EH (cell line): ENCODE measurements at places on chromosomes 6 and 20.

DNA sequence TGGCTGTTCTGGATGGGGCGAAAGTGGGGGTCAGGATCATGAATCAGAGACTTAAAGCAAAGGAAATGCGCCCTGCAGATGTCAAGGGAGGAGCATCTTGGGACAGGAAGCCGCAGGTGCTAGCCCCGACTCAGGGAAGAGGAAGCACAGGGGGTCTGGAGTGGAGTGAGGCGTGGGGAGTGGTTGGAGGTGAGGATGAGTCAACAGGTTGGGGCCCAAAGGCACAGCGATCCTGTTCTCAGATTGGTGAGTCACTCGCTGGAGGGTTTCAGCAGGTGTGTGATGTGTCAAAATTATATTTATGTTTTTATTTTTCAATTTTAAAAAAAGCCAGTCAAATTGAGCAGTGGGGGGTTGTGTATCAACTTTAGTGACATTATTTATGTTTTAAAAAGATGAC lies 19.0 kb downstream of the PACSIN1 start:
- DNase-seq = no peak

DNA sequence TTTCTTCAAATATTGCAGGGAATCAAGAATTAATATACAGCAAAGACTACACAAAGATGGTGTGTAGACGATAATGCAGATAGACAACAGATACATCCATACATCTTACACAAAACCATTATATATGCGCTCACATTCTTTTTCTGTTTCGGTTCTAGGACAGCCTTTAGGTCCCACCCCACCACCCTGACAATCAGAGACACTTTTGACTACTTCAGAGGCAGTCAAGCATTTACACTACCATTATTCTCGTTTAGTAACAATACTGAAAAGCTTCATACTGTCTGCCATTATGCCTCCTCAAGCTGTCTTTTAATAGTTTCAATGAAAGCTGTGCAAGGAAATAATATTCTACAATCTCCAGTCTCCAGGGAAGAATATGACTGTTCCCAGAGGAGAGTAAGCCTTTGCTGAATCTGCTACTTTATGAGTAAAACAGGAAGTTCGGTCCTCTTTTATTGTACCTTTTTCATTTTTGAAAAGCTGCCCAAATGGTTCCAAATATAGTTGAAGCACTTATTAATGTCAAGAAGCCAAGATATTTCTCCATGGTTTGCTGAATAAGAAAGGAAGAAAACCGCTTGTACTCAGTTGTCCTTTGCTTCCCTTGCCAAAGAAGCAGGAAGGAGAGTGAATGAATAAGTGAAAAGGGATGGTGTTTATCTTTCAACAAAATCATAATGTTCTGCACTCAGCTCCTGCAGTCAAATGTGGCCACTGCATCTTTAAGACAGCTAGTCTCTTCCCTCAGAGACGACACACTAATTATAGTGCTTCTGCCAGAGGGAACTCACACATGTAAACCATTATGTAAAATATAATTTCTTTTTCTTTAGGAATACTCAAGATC lies 468.3 kb downstream of the CDC5L start:
- DNase-seq = peak; percentile 81

DNA sequence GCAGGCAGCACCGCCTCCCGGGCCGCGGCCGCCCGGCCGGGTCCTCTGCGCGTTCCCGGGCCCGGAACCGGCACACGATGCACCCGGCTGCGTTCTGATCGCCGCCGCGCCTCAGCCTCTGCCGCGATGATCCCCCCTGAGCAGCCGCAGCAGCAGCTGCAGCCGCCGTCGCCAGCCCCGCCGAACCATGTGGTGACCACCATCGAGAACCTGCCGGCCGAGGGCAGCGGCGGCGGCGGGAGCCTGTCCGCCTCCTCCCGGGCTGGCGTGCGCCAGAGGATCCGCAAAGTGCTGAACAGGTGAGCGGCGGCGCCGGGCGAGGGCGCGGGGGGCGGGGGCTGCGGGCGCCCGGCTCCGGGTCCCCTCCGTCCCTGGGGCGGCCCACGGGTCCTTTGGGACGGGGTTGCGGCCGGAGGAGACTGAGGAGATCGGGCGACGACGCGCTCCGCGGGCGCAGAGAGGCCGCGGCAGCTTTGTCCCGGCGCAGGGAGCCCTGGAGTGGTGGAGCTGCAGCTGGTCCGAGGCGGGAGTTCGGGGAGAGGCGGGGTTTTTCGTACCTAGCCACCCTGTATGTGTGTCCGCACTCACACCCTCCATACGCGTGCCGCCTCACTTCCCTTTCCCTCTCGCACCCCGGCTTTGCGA lies 659 bp downstream of the SLC35F1 start:
- DNase-seq = no peak

GRCh38 chr6:22366214-22366613 lies 69.4 kb upstream of the PRL start:
- peak; percentile 46 for DNase-seq

DNA sequence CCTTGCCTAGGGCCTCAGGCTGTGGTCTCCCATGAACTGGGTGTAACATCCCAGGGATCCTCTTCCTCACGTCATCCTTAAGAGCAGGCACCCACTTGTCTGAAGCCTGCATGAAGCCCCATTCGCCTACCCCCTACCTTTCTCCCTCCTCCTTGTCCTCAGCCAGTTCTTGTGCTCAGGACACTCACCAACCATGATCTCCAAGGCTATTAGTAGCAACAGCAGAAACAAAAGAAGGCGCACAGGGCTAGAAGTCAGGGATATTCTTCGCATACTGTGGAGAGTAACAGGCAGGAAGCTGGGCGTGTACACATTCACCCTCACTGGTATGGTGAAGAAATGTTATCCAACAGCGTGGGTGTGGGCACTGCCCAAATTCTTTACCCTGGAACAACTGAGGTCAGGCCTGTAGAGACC lies 7.3 kb downstream of the RAET1E start:
- no peak for DNase-seq

GRCh38 chr6:56752009-56752408 lies 109.3 kb upstream of the DST start:
- peak; percentile 78 for DNase-seq

DNA sequence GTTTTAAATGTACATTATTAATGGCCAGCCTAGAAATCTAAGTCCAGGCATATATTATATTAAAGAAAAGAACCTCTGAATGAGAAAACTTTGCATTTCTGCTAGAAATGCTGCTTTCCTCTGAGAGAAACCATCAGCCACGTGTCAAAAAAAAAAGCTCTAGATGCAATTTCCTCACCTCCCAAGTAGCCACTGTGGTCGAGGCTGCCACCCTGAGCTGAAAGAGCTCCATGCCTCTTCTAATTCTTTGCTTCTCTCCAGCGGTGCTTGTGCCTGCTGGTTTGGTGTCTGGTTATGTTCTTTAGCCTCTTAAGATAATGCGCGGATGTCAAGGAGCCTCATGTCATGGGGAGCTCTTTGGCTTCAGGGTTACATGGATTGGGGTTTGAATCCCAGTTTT lies 316.0 kb downstream of the TFAP2C start:
- peak; percentile 10 for DNase-seq

GRCh38 chr20:46333161-46333991 lies 25.1 kb upstream of the CDH22 start:
- no peak for DNase-seq

DNA sequence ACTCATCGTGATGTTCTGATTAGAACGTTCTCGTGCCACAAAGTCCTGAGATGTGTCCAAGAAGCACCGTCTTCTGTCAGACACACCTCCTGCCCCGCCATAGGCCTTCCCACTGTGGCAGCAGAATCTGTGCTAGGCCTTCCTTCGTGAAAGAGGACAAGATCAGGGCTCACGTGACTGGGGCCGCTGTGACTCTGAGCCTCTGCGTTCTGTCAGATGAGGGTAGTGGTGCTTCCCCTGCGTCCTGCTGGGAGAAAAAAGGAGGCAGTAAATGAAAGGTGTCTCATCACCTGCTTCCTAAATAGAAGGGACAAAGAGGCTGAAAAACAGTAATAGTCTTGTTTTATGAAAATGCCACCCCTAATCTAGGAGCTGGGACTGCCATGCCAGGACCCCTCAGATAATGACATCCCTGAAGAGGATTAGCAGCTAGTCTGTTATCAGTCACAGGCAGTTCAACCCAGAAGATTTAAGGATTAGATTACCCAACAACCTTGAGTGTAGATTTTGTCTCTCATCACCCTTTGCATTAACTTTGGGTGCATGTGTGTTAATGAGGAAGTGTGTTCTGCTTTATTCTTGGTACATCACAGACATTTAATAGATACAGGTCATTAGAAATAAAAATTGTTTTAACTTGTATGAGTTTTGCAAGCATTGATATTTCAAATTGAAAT lies 4.1 kb downstream of the DNAJC5 start:
- DNase-seq = no peak

DNA sequence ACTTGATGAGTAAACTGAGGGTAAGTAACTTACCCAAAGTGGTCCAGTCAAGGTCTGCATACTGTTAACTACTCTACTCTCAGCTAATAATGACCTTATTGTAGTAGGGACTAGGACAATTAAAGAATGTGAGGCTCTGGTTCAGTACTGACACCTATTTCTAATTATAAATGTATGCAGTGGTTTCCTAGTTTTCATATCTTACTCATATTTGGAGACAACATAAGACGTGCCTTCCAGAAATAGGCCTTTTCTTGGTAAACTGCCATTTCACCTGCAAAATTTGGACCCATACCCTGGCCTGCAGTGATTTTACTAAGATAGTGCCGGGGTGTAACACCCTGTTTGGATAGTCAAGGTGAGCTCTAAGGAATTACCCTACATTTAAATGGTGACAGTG lies 24.7 kb downstream of the GJA1 start:
- no peak for DNase-seq

GRCh38 chr20:910870-911770 lies 5.0 kb downstream of the ANGPT4 start:
- peak; percentile 61 for DNase-seq

DNA sequence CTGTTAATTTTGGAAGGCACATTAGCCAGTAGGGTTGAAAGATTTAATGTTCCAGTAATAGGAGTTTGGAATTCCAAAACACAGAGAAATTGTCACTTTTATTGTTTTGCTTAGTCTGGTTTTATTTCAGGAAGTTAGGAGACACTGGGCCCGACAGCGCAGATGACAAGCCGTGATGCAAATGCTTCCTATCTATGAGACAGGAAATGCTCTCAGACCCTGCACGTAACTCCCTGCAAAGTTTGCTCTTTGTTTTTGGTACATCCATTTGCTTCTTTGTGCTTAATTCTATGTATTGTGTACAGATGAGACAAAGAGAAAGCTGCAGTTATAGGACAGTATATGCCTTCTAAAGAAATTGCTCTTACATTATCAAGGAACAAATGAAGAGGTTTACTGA lies 201.6 kb upstream of the SGK1 start:
- peak; percentile 44 for DNase-seq

DNA sequence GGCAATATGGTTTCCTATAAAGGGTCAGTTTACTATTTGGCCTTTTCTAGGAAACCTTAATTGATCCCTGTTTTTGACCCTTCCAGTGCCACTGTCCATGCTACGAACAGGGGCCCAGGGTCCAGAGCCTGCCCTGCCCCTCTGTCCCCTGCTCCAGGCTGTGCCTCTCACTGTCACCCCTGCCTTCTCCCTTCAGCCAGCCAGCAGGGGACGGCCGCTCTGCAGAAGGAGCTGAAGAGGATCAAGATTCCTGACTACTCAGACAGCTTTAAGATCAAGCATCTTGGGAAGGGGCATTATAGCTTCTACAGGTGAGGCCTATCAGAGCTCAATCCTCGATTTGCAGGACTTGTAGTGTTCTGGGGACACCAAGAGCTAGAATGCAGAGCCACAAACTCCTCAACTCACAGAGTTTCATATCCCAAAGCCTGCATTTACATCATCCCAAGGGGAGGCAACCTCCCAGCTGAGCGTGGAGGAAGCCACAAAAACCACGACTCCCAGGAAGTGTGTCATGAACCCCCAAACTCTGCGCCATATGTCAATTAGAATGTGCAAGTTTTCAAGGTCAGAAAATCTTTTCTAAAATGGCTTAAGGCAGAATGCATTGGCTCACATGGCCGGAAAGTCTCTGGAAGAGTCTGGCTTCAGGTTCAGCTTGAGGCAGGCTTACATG lies 3.6 kb downstream of the BPI start:
- DNase-seq = peak; percentile 85

GRCh38 chr20:9087531-9088217 lies 18.8 kb downstream of the PLCB4 start:
- no peak for DNase-seq

GRCh38 chr6:13574571-13575376 lies at the start of gene SIRT5:
Gene SIRT5 (plus strand): TSS chr6:13574601. CDS start chr6:13584111, 9,510 bp downstream.
- peak; percentile 86 for DNase-seq

DNA sequence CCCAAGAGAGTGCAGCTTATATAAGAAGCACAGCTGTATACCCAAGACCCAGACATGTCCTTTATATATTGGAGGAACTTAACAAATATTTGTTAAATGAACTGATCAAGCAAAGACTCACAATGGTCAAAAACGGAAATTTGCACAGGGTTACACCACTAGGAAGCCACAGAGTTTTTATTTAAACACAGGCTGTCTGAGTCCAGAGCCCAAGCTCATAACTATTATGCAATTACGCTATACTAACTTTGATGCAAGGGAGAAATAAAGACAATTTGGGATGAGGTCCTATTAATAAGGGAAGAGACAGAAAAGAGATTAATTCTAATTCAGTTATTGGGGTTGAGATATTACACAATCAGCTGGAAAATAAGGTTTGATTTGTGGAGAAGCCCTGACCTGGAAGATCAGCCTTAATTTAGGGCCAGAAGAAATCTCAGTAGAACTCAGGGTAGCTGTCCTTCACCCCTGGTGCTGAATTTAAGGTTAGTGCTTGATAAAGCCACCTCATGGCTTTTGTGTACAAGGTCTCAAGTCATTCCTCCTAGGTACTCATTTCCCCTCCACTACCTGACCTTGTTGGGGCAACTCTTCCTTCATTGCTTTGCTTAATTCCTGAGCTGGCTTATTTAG lies 10.5 kb upstream of the ZNF334 start:
- DNase-seq = peak; percentile 24

DNA sequence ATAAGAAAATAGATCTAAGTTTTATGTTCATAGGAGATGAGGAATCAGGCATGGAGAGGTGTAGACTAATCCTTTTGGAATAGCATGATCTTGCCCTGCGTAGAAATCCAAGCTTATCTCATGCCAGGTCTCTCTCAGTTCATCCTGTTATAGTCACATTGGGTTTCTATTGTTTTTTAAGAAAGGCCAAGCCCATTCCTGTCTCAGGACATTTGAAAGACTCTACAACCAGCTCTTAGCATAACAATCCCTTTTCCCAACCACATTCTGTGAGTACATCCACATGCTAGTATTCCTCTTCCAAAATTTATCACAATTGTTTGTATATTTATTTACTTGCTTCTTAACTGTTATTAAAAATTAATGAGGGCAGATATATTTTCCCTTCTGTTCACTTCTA lies 130.3 kb downstream of the MMUT start:
- DNase-seq = no peak

- DNase-seq = no peak
Observed at GRCh38 chr20:17012546-17013226, 214.2 kb upstream of the PCSK2 start.
